Choroid plexus epithelial cell (primary cell): ENCODE measurements at places on chromosomes 2 and 18.

GRCh38 chr18:35060122-35060815 is 19.1 kb downstream of the MAPRE2 start:
- DNase-seq: no peak

DNA sequence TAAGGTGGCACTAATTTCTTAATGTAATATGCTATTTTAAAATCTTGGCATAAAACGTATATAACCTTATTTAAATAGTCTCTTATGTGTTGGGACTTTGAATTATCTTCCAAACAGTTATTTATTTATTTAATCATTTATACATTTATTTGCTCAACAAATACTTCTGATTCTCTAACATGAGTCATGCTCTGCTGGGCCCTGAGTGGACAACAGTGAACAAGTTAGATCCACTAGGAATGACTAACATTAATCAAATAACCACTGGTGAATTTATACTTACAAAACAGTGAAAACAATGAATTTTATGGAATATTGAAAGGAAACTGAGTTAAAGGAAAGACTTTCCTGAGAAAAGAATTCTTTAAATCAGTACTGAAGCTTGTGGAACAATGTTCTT is 1257.2 kb upstream of the CHAC2 start:
- peak; percentile 43 for DNase-seq

DNA sequence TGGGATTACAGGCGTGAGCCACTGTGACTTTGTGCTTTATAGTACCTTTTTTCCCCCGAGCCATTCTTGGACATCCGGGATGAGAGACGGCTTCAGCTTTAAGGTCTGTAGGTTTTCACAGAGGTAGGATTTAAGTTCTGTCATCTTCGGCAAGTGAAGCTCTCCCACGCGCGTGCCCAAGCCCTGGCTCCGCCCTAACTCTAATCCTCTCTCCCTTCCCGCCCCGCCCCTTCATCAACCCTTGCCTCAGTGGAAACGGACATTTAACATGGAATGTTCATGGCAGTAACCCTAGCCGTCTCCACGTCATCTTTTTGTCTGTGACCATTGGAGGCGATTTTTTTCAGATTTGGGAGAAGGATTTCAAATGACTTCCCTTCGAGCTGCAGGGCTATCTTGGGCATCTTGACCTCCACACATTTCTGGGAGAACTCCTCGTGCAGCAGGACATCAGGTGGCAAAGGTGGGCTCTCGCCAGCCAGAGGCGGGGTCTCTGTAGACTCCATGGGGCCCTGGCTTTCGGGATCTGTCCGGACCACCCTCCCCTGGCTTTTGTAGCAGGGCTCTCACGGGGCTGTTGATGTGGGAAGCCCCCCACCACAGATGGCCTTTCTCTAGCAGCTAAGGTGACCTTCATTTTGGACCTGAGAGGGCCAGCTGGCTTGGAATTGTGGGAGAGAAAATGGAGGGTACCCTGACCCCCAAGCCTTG is 6.8 kb downstream of the COLEC11 start:
- DNase-seq: no peak

DNA sequence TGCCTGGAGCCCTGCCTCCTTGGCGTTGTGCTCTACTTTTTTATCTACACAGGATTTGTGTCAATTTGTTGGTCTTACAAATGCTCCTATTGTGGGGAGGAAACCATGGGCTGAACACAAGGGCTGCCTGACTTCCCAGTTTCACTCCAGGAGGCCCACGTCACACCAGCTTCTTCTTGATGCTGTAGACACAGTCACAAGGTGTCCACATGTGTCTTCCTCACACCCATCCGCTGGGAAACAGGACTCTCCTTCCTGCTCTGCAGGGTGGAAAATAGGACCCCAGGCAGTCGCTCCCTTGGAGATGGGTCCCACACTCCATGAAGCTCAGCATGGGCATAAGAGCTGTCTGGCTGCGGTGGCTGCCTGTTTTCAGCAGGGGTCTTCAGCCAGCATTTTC is 468.2 kb downstream of the EPHA4 start:
- DNase-seq: no peak

DNA sequence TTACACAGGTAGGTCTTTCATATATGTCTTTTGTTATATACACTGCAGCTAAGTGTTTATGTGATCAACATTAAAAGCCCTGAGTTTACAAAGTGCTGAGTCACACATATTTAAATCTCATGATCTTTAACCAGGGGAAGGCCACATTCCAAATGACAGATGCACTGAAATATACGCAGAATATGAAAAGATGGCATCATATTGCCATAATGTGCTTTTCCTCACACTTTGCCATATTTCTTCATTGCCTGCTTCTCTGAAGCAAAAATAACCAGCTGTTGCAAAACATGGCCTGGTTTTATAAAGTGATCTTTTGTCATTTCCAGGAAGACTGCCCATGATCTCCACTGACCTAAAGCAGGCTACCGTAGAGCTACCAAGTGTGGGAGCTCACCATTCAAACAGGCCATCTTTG is 93.5 kb upstream of the MAPRE2 start:
- peak; percentile 81 for DNase-seq

DNA sequence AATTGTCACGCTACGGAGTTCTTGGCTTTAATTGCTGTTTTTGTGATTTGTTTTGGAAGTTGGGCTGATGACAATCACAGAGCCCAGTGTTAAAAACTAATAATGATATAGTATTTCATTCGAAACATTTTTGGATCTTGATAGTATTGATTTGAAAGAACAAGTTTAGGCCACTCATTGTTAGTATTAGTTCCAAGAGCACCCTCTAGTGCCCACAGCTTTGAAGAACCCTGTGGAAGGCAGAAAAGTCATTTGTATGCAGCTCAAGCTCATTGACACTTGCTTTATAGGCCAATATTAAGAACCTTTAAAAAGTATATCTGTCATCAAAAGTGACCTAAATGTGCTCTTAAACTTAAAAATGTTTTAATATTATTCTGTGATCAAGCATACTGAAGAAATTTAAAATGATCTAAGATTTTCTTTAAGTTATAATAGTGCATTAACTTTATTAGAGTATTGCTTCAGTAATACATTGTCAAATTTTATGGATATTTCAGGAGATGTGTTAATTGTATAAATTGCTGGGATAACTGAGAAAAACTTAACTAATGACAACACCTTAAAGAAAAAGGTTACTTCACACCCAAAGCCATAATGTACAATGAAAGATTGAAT is 191.0 kb downstream of the GRB14 start:
- peak; percentile 78 for DNase-seq

- peak; percentile 7 for DNase-seq
These were observed 348.4 kb upstream of the REG3G start for GRCh38 chr2:78676921-78677696.

- DNase-seq: no peak
These were observed 39.3 kb upstream of the GTF2A1L start for GRCh38 chr2:48578313-48578712.

GRCh38 chr2:58633613-58634365 is 392.7 kb upstream of the FANCL start:
- peak; percentile 88 for DNase-seq

DNA sequence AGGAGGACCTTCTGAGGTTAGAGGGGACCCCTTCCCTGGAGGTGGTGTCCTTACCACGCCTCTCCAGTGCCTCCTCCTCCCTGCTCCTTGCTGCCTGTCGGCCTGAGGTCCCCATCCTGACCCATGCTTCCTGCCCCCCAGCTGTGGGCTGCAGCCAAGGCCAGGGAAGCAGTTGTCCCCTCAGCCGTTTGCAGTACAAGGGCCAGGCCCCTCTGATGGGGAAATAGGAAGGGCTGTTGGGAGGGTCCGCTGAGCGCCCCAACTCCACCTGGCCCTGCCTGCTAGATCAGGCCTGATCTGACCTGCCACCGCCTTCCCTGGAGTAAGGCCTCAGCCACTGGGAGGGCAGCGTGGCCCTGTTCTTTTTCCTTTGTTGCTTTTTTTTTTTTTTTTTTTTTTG is 219.8 kb downstream of the KLHL29 start:
- no peak for DNase-seq

DNA sequence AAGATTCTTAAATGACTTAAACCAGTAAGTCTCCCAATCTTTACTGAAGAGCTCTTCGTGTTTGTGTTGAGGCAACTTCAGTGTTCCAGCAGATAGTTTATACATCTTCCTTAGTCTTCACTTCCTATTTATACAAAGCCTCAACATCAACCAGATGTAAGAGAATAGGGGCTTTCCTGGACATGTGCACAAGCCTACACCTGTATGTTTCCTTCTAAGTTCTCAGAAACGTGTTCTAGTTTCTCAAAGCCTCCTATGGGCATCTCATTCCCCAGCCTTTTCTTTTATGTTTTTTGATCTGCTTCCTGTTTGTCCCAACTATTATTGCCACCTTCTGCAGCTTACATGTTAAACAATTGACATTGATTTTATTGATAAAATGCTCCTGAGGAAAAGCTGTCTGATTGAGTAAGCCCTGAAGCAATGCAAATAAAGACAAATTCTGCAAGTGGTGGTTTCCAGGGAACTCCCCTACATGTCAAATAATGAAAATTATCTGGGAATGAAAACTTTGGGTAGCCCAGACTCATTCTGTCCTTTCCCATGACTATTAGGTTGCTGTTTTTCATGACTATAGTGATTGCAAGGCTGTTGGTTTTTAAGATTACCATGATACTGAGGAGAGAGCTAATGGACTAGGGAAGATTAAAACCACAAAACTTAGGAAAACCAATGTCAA is 663.3 kb upstream of the ACVR2A start:
- DNase-seq: no peak

DNA sequence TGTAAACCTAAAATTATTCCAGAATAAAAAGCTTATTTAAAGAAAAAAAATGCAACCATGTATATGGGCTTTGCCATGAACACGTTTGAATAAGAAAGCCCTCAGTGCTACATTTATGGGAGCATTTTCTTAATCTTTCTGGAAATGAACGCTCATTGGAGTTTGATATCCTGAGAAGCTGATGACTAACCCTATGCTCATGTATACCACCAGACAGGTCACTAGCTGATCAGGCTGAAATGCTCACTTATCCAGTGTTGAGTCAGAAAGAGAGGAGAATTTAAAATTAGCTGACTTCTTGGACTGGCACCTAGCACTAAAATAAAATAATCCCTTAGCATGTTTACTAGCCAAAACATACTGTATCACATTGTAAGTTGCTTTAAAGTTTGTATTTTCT is 254.9 kb upstream of the SIX3 start:
- DNase-seq: peak; percentile 9

DNA sequence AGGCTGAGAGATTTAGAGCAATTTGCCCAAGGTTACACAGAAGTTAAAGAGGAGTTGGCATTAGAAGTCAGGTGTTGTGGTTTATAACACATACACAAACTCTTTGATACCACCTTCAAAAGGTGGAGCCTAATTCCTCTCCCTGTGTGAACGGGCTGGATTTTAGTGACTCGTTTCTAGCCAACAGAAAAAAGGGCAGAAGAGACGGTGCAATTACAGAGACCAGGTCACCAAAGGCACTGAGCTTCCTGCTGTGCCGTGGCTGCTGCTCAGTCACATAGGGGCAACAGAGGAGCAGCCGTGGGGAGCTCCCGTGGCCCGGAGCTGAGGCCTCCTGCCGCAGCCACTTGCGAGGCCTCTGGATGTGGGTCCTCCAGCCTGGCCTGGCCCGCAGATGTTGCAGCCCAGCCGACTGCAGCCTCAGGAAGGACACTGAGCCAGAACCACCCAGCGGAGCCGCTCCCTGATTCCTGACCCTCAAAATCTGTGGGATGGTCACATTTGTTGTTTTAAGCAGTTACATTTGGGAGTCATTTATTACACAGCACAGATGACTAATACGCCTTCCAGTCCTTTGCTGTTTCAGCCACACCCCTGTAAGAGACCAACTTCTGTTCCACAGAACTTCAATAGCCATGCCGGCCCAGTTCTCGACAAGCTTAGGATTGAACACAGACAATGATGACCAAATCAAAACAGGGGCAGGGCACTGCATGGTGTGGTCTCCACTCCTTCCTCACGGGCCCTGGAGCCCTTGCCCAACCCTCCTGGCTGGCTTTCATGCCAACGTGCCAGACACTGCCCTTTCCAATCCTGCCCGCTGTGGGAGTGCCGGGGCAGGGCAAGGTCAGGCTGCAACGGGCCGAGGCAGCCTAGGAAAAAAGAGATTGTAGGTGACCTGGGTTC is 17.1 kb downstream of the EDAR start:
- no peak for DNase-seq

- no peak for DNase-seq
These were observed 164.6 kb downstream of the VWC2L start for GRCh38 chr2:214575465-214575864.

- DNase-seq: no peak
These were observed 40.6 kb downstream of the GCKR start for GRCh38 chr2:27537287-27537686.

DNA sequence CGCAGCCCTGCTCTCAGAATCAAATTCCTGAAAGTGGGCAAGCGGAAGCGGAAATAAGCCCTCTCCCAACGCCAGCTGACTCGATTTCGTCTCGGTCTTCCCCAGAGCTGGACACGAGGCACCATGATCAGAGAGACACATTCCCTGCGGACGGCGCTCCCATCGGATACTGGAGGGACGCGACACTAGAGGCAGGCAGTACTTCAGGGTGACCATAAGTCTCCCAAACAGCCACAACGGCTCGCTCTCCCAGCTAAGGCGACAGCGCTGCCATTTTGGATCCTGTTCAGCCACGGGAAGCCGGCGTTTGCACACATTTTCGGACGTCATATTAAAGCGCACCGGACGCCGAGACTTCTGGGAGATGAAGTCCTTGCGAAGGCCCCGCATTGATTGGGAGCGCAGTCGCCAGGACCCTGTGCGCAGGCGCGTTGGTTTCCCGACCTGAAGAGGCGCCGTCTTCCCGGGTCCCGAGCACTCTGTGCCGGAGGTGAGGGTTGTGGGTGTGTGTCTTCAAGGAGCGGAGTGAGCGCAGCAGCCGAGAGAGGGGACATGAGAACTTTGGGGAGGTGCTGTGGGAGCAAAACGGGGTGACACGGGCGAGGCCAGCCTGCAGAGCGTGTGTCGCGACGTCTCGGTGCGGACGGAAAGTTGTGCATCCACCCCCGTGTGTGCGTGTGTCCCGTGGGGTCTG is at the start of gene ZNF2:
ZNF2 (plus strand) TSS at position 439 of the 694 bp plus-strand sequence. CDS start 10,418 bp downstream, outside the sequence.
- peak; percentile 99 for DNase-seq

GRCh38 chr2:137951586-137951985 is 12.7 kb upstream of the HNMT start:
- DNase-seq: peak; percentile 77

DNA sequence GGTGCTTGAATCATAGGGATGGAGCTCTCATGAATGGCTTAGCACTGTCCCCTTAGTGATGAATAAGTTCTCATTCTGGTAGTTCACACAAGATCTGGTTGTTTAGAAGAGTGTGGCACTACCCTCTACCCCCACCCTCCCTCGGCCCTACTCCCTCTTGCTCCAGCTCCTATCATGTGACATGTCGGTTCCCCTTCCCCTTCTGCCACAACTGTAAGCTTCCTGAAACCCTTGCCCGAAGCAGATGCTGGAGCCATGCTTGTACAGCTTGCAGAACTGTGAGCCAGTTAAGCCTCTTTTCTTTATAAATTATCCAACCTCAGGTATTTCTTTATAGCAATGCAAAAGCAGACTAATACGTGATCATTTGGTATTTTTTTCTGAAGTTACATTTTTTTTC is 1012.6 kb downstream of the BCL11A start:
- no peak for DNase-seq

GRCh38 chr18:51009072-51009471 is 20.9 kb upstream of the SMAD4 start:
- DNase-seq: no peak
